ENCODE measurements at places on chromosomes 13 and 19.

GRCh38 chr13:111230385-111230930 lies 90.0 kb upstream of the TEX29 start:
- no peak for DNase-seq

DNA sequence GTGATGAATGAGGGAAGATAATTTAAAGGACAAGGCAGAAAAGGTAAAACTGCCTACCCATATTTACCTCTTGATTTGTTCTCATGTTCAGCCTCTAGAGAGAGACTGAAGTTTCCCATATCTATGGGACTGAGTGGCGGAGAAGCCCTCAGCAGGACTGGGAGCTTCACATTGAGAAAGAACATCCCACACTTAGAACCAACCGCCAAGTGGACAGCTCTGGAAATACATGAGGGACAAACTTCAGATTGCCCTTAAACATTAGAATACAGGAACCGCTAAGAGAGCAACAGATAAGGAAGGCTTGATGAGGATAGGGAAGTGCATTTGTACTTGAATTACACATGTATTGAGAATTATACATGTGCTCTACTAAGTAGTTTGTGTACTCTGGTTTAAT lies 316.0 kb upstream of the MIR17HG start:
- DNase-seq, result no peak

DNA sequence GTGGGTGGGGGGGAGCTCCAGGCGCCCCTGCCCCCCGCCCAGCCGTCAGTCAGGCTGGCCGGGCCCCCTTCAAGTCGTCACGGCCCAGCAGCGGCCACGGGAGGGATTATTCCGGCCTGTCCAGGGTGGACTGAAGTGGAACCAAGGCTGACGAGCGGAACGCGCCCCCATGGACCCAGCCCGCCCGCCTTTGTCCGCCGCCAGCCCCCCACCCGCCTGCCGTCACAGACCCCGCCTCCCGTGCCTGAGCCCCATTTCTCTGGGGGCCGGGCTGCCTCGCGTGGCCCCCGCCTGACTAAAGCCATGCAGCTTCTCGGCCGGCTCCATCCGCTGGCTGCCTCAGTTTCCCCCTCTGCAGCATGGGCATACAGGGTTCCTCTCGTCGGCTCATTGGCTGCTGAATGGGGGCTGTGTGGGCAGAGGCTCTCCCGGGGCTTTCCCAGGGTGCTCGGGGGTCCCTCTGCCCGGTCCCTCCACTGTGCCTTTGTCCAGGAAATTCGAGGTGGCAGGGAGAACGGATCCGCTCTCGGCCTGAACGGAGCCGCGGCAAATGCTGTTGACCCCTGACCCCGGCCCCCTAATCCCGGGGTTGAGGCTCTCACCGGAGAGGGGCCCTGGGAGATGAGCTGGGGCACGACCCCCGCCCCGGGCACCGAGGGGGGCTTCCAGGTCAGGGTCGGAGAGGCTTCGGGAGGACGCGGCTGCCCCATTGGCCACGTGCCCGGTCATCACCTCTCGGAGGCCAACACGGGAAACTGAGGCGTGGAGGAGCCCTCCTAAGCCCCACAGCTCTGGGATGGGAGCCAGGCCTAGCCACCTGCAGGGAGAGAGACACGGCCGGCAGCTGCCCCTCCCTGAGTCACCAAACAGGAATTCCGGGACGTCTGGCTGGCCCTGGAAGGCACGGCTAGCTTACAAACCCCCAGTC lies 27.4 kb downstream of the EFNA2 start:
- peak; percentile 65 for DNase-seq

- DNase-seq, result peak; percentile 55
These were observed 6.7 kb downstream of the TPT1 start for GRCh38 chr13:45333977-45334922.

DNA sequence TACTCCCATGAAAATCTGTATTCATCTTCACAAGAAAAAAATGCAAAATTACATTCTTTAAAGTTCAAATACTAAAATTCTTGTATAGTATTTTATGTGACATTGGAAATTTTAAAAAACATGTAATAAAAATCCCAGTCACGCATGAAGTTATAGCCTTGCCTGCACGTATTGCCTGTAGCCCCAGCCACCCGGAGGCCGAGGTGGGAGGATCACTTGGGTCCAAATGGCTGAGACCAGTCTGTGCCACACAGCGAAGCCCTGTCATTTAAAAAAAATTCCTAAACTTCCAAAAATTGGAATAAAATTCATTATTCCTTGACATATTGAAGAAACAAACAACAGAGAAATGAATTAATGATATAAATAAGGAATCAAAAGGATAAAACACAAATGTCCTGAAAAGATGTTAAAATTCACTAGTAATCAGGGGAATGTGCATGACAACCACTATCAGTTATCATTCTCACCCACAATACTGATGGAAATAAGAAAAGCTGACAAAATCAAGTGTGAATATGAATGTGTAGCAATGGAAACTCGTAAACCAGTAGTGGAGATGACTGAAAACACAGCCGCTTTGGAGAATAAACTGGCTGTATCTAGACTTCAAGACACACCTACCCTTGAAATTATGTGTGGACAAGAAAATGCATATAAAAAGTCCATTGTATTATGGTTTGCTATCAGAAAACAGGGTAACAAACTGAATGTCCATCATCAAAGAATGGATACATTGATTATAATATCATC lies 7.5 kb downstream of the CARD8 start:
- DNase-seq, result no peak

DNA sequence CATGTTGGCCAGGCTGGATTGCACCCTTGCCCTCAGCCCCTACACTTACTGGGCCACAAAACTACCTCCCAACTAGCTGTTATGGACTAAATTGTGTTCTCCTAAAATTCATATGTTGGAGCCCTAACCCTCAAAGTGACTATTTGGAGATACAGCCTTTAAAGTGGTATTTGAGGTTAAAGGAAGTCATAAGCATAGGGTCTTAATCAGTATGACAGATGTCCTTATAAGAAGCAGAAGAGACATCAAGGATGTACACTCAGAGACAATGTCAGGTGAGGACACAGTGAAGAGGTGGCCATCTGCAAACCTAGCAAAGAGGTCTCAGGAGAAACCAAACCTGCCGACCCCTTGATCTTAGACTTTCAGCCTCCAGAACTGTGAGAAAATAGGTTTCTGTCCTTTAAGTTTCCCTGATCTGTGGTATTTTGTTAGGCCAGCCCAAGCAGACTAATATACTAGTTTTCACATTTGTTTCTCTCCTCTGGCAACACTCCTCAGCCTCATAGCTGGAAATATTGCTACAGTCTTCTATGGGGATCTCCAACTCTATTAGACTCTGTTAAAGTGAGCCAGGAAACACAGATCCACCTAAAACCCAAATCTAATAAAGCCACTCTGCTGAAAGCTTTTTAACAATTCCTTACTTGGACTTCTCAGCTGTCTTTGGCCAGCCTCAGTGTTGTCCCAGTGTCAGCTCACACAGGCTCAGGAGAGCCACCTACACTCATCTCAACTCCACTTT lies 256.5 kb downstream of the TBC1D4 start:
- no peak for DNase-seq

DNA sequence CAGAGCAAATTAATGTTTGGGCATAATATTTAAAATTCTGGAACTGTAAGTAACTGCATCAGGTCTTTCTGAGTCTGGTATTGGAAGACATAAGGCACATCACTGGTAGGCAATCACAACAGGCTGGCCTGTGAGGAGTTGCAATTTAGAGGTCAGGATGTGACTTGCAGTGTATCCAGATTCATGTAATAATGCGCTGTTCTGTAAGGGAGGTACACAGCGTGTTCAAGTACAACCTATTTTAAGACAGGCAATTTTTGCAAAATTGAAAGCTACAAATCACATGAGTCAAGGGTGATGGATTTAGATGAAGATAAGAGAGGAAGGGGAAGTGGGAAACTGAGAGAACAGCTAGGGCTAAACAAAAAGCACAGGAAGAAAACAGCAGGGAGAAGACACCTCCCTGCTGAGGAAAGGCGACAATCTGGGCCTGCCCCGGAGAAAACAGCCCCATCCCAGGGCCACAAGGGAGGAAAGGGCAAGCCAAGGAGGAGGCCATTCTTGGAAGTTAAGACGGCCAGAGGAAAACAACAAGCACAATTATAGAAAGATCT lies 138.1 kb downstream of the LACC1 start:
- no peak for DNase-seq

- no peak for DNase-seq
These were observed 1.3 kb downstream of the PTBP1 start for GRCh38 chr19:798415-799075.

DNA sequence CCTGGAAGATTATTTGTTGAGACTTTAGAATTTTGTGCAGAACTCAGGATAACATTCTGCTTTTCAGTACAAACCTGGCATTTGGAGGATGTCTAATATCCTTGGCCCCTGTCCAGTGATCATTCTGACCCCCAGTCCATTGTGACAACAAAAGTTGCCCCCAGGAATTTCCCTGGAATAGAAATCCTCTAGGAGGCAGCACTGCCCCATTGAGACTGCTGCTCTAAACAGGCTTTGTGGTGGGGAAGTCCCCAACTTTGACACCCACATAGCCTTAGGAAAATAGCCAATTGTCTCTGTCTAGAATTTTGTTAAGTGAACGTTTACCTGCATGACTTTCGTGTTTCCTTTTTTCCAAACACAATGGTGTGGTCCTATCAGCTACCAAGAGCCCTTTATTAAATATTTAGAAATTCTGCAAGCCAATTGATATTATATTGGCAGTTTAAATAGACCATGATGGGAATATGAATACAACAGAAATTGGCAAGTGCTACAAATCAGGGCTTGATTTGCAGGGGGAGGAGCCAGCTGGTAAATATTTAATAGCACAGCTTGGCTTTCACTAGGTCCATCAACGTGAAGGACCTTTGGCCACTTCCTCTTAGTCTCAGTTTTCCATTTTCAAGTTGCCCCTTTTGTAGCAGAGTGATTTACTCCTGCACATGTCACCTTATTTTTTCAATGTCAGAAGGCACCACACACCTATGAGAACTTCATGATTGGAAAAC lies 451.7 kb downstream of the EFNB2 start:
- no peak for DNase-seq

DNA sequence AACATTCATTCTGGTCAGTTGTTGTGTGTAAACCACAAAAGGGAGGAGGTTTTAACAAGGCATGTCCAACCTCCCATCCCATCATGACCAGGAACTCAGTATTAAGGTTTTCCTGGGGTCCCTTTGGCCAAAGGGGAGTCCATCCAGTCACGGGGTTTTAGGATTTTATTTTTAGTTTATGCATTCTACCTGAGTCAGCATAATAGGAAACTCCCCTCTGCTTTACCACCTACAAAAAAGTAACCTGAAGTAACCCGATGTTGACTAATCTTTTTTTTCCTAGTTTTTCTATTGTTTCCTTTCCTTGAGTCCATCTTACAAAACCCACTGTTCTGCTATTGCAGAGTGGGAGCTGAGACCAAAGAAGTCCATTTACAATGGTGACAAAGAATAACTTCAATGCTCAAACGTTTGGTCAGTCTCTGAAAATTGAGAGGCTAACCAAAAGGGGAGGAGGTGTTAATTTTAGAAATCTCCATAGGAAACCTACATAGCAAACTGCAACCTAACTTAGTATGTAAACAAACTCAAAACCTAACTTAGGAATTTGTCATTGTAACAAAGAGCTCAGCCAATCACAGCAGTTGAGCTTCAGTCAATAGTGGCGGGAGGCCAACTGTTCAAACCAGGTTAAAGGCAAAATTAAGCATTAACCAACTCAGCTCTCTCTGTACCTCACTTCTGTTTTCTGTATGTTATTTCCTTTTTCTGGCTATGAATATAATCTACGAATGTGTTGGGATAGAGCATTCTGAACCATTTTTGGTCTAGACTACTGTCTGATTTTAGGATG lies 1954.1 kb downstream of the PCDH9 start:
- DNase-seq, result no peak

GRCh38 chr13:113117911-113118260 lies 4.7 kb upstream of the F10 start:
- no peak for DNase-seq

GRCh38 chr13:83620530-83621220 lies 261.6 kb downstream of the SLITRK1 start:
- peak; percentile 33 for DNase-seq

GRCh38 chr13:80428349-80429096 lies 87.6 kb upstream of the SPRY2 start:
- DNase-seq, result no peak

- DNase-seq, result no peak
These were observed 6.6 kb upstream of the FLT3 start for GRCh38 chr13:28106976-28107375.

All from fibroblast of upper back skin (primary cell).